Activated T-cell treated with anti-CD3 and anti-CD28 coated beads for 1 hour (primary cell): ENCODE measurements at places on chromosomes 1 and 21.

DNA sequence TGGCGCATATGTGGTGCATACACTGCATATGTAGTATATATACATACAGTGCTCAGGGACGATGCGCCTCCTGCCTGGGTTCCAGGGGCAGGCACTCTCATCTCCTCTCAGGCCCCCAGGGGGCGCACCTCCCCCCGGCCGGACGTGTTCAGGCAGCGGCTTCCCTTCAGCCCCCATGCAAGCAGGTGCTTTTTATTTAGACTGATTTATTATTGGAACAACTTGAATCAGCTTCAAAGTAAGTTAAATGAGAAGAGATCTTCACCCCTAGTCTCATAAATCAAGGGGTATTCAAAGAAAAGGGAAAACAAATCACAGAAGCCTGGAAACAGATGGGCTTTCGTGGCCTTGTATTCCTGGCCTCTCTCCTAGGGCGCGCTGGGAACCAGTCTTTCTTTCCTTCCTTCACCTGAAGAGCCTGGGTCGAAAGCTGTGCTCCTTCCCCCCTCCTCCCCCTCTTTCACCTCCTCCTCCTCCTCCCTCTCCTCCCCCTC lies 64.6 kb downstream of the UBIAD1 start:
- peak; percentile 69 for DNase-seq

DNA sequence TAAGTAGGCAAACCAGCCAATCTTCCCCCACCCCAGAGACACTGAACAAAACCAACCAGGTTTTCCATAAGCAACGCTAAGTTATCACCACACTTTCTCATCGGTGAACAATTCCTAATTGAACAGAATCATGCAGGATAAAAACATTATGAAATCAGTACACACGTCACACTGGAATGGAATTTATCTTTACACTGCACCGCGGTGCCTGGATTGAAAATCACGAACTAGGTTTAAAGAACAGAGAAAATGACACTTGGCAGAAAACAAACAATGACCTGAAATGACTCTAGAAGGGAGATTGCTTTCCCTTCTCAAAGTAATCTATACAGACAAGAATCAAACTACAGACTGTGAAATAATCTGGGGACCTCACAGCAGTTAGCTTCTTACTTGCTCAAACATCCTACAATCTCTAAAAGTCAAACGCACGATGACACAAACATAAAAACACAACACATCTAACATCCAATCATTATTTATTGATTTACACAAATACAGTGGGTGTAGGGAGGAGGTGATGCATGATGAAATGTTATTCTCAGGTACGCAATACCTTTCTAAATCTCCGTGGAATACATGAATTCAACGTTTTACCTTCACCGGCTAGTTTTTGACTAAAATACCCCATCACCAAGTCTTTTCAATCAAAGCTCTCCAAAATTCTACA lies 1.9 kb downstream of the EIF4G3 start:
- no peak for DNase-seq

DNA sequence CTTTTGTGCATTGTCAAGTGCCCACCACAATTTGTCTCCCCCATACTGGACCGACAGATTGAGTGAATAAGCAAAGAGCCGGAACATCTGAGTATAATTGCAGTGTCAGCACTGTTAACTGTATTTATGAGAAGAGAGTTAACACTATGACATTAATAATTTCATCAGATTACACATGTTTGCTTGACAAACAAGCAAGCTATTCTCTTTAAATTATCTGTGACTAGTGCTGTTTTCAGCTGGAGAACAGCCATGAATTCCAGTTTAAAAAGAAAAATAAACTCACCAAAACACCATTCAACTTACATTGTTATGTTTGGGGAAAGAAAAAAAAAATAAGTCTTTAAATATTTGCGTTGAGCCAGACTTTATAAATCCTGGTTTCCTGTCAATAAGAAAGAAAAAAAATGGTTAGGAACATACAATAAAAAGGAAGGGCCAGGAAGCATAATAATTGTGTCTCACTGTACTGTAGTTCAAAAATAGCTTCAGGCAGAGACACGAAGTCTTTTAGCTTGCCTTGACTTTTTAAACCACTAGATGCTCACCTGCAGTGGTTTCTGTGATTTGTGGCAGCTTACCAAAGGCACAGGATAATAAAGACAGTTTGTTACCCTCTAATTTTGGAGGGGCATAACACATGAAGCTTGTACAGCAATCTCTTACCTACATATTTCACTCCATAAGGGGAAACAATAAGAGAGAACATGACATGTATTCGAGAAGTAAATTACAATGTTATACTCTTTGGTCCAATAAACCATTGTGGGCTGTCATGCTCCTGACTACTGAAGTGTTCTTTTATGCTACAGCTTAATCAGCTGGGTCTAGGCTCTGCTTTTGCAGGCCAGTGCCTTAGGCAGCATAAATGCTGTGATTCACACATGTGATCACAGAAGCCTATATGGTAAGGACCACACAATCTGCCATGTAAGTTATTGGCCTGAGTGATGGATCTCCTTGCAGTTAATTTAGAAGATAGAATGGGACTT lies 302.0 kb upstream of the ADGRL2 start:
- no peak for DNase-seq

- no peak for DNase-seq
Measured at GRCh38 chr1:210625715-210626114, 297.0 kb downstream of the HHAT start.

DNA sequence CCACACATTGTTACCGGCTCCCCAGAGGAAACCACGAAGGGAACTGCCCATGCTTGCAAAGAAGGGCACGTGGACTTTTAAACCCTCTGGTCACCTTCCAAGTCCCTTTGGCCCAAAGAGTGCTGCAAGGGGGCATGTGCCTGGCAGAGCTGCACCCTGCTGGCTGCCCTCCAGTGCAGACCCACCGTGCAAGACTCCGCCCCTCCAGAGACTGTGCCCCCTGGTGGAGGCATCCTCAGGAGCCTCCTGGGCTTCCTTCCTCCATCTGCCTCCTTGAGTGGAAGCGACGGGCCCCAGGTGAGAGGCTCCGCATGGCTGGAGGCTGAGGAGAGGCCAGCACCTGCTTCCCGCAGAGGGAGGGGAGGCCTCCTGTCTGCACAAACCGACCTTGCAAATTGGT lies 100.6 kb downstream of the CRYAA start:
- peak; percentile 33 for DNase-seq

DNA sequence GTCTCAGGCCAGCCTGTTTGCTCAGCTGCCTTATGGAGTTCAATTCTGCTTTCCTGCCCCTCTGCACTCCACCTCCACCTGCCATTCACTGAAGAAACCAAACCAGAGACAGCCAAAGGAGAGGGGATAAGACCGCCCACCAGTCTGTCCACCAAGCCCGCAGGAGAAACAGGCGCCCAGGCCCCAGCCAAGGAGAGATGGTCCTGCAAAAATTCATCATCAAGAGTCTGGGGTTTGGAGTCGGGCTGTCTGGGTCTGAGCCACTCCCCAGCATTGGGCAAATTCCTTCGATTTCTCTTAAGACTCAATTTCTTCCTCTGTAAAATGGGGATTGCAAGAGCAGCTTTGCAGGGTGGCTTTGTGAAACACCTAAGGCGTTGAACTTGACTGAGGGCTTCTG lies 121.4 kb upstream of the RUNX3 start:
- no peak for DNase-seq

DNA sequence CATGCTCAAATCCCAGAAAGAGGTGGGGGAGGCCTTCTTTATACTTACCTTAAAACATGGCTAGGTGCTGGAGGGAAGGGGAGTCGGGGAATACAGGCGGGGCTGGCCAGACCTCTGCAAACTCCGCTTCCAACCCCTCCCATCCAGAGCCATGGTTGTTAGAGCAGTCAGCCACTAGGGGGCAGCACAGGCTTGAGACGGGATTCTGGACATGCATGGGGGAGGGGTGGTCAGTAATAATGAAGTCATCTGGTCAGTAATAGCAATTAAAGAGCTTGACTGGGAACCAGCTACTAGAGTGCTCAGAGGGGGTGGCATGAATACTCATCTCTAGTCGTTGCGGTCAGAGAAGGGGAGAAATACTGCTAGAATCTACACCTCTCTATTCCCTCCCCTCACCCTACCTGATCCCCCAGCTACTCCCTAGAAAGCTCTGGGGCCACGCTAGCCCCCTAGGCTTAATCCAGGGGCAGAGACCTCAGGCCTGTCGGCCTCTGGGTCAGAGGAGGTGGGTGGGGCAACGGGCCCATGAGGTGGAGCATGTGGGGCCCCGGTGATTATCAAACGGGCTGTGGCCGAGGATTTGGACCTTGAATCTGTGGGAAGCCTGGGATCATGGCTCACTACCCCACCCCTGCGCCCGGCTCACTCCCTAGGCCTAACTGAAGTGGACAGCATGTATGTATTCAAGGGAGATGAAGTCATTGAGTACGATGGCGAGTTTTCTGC lies 2.9 kb downstream of the CASQ1 start:
- DNase-seq, result peak; percentile 85

- DNase-seq, result no peak
Measured at GRCh38 chr21:45533846-45534635, 8.2 kb downstream of the SLC19A1 start.

DNA sequence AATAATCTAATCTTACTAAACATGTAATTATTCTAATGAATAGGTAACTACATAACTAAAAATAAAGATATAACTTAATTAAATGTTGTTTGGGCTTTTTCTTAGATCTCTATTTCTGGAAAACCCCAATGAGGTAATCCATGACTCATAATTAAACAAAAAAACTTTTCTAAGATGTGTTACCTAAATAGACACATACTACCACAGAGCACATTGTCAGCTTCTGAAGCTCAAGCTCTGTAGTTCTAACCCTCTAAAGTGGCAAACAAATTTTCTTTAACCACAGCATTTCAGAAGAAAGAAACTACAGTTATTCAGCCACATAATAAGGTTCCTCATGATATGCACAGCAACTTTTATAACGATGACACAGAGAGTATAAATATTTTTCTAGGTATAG lies 4.2 kb downstream of the OR6K3 start:
- DNase-seq, result no peak

DNA sequence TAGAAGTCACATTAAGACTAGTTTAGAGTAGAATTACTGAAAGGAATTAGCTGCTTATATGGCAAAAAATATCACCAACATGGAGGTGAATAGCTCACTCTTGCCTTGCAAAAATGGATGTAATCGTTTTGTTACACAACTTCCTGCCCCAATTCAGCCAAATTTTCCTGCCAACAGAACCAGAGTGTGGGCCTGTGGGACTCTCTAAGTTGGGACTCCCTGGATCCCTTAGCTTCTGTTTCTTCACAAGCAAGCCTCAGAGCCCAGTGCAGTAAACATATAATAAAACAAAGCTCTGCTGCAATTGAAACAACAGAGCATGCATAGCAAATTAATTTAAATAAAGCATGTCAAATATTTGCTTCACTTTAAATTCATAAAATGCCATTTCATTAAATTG lies 232.5 kb downstream of the TNR start:
- no peak for DNase-seq

- no peak for DNase-seq
Measured at GRCh38 chr1:233606813-233607212, 7.1 kb upstream of the KCNK1 start.

DNA sequence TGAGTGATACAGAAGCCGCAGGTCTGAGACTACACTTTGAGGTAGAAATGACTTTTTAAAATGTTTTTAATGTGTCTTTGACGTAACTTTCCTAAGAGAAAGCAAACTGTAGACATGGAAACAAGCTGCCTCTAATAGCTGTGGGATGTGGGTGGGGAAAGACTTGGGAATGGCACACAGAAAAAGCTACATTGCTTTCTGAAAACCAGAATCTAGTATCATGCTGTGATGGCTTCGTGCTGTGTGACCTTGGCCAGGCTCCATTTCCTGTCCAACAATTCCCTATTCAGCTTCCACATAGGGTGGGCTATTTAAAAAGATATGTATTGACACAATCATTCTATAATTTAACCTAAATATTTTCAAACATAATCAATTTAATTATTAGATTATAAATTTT lies 909.1 kb downstream of the NCAM2 start:
- DNase-seq, result no peak

DNA sequence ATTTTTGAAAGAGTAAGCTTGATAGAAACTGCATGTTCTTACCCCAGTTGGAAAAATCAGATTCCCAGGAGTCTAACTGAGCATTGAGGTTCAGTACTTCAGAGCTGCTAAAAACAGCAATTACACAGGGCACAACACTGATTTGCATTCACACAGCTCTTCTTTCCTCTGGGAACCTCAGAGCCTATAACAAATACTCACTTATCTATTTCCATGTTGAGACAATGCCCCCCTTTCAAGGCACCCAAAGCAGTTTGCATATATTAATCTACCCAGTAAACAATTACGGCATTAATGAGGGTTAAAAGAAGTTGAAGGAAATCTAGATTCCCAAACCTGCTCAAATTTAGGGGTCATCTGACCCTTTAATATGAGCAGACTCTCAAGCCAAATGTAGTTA lies 126.9 kb upstream of the SLC35F3 start:
- DNase-seq, result no peak

DNA sequence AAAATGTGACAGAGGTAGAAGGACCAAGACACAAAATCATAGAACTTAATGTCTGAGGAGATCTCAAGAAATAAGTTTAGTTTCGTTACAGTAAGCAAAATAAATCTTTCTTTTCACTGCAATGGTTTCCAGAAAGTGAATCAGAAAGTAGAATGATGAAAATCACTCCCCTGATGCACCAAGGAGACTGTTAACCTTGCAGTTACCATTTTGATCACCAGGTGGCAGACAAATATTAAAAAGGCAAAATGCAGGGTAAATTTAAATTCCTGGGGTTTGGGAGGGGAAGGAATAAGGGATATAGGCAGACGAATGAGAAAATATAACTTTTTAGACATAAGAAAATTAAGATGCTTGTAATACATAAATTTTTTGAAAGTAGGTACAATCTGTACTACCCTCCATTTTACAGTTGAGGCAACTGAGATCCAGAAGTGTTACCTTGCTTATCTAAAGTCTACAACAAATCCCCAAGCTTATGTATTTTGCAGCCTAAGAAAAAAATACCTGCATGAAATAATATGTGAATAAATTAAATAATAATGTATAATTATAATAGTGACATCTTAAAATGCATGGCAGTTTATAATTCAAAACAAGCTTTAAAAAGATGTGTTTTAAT lies 253.2 kb downstream of the CRB1 start:
- no peak for DNase-seq

DNA sequence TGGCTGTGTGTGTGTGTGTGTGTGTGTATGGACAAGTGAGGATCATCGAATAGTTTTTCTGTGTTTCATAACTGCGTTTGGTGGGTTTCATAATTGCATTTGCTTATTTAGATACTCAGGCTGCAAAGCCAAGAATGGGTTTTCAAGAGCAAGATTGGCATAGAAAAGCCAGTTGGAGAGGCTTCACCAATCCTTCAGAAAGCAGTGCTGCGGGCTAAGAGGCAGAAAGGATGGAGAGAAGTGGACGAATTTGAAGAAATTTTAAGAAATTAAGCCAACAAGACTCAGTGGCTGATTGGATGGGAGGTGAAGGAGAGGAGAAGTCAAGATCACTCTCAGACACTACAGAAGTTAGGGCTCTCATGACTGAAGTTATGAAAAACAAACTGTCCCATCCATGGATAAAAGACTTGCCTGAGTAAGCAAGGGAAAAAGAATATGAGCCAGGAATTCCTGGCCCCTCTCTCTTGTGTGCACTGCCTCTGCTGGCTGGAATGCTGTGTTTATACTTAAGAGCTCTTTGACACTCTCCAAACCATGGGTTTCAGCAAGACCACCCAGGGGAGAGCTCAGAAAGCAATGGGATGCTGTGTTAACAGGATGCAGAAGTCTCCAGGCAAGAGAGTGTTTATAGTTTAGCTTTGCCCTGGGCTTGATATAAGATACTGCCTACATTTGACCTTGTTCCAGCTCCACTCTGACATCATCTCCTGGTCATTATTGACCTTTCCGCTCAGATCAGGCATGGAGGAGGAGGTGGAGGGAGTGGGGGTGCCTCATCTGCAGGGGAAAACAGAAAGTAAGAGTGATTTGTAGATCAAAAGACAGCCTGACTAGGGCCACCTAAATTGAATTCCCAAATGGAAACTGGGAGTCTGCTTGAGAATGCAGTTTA lies 232.0 kb upstream of the PLXNA2 start:
- no peak for DNase-seq
